ENCODE measurements at places on chromosomes 13 and 19.

DNA sequence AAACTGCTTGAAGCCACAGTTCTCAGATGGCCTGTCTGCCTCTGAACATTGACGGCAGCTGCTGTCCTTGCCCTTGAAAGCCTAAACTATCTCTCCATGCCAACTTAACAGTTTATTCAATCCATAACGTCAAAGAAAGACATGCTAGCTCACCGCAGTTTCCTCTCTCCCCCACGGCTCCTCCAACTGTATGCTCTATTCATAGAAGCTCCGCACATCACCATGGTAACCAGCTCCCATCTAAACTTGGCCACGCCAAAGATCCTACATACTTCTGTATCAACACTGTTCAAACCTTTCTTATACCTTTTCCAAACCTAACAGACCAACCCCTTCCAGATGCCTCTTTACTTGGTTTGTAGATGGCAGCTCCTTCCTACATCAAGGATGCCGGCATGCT lies 48.6 kb downstream of the ZNF91 start:
- no peak for DNase-seq

- DNase-seq, result no peak
Measured at GRCh38 chr19:17764348-17764747, 13.1 kb downstream of the FCHO1 start.

DNA sequence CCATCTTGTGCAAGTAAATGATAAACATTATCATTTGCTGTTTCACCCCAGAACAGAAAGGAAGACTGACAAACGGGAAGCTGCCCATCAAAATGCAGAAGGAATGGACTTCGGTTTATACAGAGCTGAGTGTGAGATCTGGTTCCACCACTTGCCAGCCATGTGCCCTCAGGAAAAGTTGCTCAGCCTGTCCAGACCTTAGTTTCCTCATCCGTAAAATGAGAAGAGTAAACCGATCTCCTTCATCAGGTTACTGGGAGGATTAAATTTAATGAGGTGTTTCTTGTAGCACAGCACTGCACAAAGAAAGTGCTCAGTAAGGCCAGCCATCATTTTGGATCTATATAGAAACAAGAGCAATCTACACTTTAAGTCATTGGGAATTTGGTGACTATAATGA lies 36.7 kb upstream of the SERP2 start:
- DNase-seq, result no peak

- no peak for DNase-seq
Measured at GRCh38 chr13:50798923-50799322, 44.6 kb downstream of the DLEU7 start.

DNA sequence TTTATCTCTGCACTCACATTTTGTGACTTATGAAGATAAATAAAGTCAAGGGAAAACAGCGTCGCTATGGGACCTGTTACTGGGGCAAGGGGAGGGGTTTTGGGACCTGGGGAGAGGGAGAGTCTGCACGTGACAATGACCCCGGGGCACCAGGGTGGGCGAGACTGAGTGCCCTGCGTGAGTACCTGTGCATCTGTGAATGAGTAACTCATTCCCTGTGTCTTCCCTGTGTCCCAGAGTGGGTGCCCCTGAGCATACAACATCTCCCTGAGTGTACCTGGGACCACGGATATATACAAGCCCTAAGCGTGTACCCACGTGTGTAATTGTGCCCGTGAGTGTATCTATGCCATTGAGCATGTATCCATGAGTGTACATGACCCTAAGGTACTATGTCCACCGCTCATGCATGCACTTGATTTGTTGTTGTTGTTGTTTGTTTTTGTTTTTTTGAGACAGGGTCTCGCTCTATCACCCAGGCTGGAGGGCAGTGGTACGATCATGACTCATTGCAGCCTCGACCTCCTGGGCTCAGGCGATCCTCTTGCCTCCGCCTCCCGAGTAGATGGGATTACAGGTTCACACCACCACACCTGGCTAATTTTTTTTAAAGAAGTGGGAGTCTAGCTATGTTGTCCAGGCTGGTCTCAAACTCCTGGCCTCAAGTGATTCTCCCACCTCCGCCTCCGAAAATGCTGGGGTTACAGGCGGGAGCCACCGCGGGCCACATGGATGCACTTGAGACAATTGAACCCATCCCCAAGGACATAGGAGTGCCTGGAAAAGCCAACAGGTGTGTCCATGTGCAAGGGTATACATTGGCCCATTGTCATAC lies 645 bp upstream of the TRAPPC5 start:
- no peak for DNase-seq

DNA sequence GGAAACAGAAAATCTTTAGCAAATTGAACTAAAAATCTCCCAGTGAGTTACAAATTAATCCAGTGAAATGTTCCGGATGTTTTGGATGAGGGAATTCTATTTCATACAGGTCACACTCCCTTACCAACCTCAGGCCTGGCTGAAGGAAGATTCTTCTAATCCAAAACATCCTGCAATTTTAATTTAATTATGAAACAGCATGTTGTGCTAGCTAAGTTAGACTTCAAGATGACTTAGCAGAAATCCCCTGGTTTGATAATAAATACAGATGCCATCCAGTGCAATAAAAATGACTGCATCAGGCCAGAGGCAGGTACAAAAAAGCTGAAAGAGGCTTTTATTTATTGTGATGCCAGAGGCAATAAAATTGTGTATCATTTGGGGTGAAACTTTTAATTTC lies 96.7 kb upstream of the CLDN10 start:
- no peak for DNase-seq

DNA sequence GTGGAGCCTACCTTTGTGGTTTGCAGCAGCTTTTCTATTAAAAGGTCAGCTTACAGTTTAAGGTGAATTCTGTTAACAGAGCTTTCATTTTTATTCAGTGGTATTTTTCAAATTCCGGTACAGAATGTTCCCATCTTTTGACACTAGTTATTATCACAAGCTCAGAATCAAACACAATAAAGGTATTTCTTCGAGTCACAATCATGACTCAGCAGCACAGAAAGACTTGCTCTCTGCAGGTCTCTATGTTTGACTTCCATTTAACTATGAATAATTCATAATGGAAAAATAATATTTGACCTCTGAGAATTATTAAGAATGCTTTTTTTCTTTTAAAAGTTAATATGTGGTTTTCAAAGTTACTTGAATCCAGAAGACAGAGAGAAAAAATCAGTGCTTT lies 28.2 kb downstream of the DACH1 start:
- DNase-seq, result no peak

DNA sequence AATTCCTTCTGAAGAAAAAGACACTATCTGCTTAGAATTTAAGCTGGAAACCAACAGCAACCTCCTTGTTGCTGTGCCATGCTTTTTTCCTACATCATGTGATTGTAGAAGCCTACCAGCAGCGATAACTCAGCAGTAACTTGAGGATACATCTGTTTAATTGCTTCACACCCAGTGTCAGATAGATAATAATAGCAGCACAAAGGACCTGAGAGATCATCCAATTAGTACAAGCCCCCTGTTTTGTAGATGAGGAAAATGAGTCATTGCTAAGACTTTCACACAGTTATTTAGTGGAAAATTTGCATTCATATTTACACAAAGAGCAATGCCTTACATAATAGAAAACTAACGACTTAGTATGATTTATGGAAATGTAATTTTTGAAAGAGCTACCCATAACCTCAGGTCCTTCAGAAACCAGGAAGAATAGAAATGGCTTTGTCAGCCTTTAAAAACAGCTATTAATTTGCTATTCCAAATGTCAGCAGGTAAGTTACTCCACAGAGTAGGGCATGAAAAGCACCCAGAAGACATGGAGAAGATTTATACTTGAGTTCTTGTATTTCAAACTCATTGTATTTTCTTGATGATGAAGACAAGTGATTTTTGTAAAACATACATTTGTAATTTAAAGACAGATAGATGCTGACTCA lies 93.7 kb upstream of the SGCG start:
- DNase-seq, result no peak
